Mammary microvascular endothelial cell (primary cell): ENCODE measurements at places on chromosomes 1 and 21. TPM values are rescaled to one million over a fixed set of nuclear protein-coding genes. Genes with fewer than 3 reads are reported as not detected.

TAL1 gene
- 25.1 and 25.8 TPM in 2 replicates for total RNA-seq

TRPM2 gene
- total RNA-seq = 18.1 and 18.3 TPM in 2 replicates

TCEA3 gene
- total RNA-seq = 0.40 and 0.44 TPM in 2 replicates

PROX1 gene
- total RNA-seq = 4.6 and 5.2 TPM in 2 replicates

HLX gene
- 45.7 and 49.1 TPM in 2 replicates for total RNA-seq

PLK3 gene
- 45.6 and 50.8 TPM in 2 replicates for total RNA-seq
